ENCODE measurements at places on chromosomes 2 and 18.

GRCh38 chr2:191311-192190 is 72.3 kb downstream of the SH3YL1 start:
- no peak for DNase-seq

- DNase-seq: no peak
These were observed 17.6 kb downstream of the ARHGEF33 start for GRCh38 chr2:38907242-38907641.

DNA sequence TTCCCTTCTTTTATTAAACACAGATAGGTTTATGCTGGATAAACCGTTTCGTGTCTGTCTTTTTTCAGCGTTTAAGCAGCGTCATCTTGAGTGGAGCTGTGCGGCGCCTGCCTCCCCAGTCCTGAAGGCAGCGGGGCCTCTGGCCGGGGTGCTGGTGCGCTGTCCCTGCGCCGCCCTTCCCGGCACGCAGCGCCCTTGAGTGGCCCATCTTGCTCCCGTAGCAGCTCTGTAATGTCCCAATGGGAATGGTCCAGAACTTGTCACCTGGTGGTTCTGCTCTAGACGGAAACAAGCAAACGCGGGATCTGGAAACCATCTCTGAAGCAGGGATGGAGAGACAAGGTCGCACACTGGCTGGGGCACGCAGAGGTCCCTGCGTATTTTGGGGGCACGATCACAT is 24.5 kb downstream of the PRELID3A start:
- DNase-seq: no peak

DNA sequence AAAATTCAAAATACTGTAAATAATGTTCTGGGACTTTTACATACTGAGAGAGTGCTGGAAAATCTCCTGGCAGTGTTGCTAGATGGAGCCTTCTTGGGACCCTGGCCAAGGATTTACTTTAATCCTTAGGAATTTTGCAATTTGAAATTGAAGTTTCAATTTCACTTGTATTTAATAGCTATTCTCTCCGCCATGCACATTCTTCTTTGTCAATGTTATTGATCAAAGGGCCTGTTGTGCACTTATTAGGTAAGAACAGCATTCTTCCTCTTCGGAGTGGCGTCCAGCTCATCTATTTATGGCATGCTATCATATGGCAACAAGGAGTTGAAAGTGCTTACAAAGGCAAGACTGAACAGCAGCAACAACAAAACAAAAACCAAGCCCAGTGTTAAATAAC is 40.1 kb upstream of the SOS1 start:
- no peak for DNase-seq

- no peak for DNase-seq
These were observed 135.0 kb upstream of the ZNF804A start for GRCh38 chr2:184463102-184463865.

DNA sequence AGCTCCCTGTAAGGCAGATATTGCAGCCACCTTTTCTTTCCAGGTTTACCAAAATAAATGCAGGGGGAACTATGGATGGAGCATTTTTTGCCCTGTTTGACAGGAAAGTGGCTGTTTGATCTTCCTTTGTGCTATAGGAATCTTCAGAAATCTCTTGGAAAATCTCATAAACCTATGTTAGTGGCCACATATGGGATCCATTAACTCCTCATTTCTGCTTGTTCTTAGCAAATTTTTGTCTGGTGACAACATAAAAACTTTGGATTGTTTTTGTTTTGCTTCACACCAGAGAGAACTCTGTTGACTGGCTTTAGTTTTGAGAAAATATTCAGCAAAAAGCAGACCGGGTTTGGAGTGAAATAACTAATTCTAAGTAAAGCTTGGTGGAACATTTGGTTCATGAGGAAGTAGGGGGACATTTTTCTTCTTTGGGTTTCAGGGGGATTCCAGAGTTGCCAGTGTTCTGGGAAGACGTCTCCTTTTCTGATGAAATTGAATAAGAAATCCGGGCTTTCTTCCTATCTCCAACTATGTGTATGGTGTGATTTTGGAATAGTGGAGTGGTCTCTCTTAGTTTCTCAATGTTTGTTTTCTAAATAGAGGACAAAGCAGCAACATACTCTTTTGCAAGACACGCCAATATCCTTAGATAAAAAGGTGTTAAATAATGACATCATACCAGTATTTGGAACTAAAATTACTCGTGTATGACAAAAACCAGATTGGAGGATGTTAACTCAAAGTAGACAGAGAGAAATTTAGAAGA is 174.4 kb downstream of the ICOS start:
- DNase-seq: no peak

DNA sequence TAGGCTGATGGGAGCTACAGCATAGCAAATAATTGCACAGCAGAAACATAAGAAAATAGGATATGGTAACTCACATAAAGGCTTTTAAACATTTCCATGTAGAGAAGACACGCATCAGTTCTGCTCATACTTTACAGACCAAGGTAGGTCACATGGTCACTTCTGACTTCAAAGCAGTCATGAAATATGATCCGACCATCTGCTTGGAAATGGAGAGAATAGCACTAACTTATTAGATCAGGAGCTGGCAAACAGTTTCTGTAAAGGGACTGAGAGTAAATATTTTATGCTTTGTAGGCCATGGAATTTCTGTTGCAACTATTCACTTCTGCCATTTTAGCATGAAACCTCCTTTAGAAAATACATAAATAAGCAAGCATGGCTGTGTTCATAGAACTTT is 936.6 kb upstream of the FANCL start:
- no peak for DNase-seq

- no peak for DNase-seq
These were observed 888.8 kb downstream of the LRRTM4 start for GRCh38 chr2:76633276-76633921.

- no peak for DNase-seq
These were observed 23.5 kb downstream of the MRPL44 start for GRCh38 chr2:223980803-223981202.

DNA sequence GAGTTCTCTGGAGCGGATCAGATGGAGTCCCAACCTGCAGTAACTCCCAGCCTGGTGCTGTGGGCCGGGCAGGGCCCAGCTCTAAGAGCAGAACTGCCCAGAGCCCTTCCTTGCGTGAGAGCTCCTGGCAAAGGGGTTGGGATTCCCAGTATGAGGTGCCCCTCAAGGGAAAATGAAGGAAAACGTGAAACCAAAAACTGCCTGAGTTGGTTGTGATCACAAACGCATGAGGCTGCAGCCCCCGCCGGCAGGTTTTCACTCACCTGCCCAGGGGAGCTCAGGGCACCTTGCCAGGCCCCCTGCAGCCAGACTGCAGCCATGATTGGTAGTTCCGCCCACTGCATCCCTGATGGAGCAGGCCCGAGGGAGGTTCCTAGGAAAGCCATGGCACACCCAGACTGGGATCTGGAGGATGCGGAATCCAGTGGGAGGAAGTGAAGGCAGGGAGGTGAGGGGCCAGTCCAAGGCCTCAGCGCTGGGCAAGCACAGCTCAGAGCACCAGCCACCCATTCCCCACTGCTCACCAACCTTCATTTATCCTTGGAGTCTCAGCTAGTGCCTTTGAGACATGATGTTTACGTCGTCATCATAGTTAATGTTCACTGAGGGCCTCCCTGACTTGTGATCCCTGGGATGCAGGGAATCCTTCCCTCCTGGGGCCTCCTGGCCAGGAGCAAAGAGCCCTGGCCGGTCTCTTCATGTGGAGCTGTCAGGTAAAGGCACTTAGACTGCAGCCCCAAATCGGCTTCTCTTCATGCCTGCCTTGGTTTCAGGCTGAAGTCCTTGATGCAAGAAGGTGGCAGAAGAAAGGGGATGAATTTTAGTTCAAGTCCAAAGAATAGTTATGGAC is 103.2 kb downstream of the INHBB start:
- no peak for DNase-seq

All from CD4-positive, alpha-beta T cell treated with Interferon alpha-2 for 1 hour (primary cell).